Globus pallidus (tissue), 1 donor: ENCODE measurements at places on chromosomes 2 and 18.

DNA sequence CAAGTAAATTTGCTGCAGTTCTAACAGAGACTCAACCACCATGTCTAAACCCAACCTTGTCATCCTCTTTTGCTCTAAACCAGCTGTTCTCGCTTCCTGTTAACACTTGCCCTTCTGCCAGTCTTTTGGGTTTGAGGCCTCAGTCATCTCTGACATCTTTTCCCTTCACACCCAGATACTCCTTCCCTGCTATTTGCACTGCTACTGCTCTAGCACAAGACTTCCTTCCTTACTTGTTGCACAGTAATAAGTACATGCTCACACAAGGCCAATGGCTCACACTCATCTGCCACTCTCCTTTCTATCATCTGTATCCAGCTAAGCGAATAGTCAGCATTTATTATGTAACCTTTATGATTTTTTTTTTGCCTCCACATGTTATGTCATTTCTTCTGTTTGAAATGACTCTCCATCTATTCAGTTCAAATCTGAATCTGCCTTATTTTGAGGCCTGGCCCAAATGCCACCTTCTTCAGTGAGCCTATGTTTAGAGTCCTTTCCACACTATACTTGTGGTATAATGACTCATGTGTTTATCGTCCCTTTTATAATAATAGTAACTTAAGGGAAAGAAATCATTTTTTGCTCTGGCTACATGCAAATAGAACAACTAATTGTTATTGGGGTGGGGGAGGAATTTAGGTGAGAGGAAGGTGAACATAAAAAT is 22.5 kb upstream of the CDKL4 start:
- DNase-seq, result no peak

DNA sequence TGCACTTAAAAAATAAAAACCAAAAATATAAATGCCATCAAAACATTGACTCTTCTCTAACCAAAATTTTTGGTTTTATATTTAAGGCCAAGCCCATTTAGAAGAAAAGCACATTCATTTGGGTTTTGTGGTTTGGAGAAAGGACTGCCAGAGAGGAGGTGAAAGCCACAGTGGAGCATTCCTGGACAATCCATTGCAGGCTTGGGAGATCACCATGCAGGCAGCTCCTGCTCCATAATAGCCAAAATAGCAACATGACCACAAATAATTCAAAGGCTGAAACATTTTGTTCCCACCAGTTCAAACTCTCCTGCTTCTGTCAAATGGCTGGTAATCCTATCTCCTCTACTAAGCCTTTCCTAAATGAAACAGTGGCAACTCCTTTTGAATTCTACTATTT is 73.5 kb downstream of the GALNT3 start:
- DNase-seq, result no peak

GRCh38 chr18:36628435-36629137 is 200.2 kb downstream of the TPGS2 start:
- DNase-seq, result no peak

DNA sequence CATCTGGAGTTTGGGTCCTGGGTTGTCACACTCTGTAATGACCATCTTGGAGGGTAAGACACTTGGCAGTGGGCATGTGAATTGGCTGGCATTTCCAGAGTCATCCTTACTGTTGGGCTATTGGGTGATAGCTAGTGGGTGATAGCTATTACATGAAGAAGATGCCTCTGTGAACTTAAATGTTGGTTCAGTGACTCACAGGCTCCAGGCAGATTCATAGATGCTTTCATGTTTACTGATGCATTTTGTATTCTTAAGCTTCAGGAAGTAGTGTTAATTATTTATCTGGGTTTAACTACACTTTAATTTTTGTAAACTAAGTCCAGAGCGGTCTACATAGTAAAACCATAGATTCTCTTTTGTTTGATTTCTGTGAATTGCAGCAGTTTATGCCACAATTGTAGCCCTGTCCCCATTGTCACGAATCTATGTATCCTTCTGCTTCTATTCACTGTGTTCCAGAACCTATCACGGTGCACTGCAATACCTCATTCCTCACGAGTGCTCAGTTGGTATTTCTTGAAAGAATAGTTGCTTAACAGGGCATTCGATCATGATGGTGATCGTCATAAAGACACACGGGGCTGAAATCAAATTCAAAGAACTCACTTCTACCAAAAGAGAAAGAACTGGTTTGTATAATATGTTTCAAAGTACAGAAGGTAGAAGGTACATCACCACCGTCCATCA is 79.7 kb downstream of the GBX2 start:
- DNase-seq, result no peak

DNA sequence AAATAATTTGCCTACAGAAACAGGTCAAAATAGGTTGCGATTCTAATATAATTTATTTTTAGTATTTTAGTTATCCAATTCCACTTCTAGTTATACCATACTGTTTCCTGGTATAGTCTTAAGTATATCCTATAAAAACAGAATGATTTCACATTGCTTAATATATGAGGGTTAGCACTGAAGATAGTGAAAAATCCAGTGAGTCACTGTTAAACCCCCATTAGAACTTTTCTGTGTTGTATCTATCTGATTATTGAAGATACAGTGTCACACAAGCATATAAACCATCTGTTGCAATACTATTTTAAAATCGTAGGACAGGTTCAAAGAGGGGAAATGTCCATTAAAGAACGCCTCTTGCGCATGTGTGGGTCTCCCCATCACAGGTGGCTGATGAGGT is 110.0 kb downstream of the FEZ2 start:
- no peak for DNase-seq

GRCh38 chr2:162266460-162266760 is 23.2 kb upstream of the FAP start:
- DNase-seq, result no peak

DNA sequence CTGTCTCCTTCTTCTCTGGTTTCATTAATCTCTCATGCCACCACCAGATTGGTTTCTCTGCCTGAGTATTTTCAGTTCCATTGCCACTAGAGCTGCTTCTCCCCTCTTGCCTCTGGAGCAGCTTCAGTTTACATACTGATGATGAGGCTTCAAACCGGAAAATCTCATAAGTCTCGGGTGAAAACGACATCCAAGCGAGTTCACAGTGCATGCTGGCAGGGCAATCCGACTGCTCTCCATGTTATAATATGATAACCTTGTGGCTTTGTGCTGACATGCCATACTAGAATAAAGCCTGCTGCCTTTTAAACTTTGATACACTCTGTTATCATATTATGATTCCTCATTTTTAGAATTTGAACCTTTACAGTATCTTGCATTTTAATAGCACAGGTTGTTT is 153.5 kb downstream of the PRPF40A start:
- DNase-seq, result no peak

GRCh38 chr18:658001-658946 is 821 bp downstream of the TYMS start:
- DNase-seq, result peak; percentile 92

DNA sequence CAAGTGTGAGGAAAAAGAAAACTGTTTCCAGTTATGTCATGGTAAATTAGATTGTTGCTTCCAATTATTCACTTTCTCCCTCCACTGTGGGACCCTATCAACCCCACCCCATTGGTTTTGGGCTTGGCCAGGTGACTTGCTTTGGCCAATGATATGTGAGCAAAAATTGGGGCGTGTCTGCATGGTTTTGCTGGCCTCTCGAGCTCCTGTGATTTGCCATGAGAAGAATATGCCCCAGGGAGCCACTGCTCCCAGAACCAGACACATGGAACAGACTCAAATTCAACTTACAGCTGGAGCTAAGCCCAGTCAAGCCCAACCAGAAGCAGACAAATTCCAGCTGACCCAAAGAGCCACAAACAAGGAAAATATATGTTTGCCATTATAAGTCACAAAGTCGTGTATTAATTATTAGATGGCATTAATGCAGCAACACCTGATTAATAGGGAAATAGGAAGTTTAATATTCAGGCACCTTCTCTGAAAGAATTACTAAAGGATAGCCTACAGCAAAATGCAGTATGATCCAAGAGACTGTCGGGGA is 248.9 kb downstream of the ANAPC1 start:
- no peak for DNase-seq

DNA sequence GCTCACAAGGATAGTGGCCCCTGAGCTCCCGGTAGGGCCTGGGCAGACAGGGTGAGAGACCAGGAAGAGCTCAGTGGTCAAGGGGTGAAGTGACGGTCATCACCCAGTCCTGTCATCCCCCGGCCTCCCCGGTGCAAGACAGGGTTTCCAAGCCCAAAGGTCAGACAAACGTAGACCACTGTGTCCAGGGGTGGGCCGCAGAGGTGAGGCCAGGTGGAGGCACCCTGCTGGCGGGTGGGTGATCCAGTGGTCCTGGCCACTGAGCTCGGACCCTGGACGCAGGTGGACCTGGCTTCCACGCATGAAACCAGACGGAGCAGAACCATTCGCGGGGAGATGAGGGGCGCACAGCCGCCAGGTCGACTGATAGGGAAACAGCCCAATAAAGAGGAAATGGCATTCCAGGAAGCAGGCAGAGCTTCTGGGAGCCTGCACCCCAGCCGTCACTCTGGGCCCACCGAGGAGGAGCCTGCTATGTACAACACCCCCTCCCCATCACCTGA is 14.4 kb upstream of the SNED1 start:
- DNase-seq, result no peak

DNA sequence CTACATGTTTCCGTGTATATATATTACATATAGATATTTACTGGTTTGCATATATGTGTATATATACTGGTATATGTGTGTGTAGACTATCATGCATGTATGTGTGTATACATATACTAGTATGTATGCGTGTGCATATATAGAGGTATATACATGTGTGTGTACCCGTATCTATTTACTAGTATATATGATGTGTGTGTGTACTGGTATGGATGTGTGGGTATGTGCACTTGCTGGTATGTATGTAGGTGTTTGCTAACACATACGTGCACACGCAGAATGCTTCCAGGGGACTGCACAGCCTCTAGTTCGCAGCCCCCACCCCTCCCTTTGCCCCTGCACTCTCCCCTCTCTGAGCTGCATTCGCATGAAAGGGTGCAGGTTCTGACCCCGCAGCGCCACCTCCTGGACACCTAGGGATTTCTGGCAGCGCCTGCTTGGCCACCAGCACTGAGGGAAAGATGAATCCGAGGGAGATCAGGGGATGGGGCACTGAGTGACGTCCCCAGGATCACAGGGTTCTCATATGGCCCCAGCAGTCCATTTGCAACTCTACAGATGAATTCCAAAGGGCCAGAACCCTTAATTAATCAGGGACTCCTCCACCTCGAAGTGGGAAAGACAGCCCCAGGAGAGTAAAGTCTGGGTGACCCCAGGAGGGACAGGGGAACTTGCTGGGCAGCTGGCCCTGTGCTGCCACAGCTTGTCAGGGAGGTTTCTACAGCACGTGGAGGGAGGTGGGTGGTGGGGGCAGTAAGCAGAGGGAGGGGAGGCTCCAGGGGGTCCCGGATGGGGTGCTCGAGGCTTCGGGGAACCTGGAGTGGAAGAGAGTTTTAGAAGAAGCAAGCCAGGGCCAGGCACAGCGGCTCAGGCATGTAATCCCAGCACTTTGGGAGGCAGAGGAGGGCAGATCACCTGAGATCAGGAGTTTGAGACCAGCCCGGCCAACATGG is 66.8 kb upstream of the ASAP2 start:
- DNase-seq, result peak; percentile 53

DNA sequence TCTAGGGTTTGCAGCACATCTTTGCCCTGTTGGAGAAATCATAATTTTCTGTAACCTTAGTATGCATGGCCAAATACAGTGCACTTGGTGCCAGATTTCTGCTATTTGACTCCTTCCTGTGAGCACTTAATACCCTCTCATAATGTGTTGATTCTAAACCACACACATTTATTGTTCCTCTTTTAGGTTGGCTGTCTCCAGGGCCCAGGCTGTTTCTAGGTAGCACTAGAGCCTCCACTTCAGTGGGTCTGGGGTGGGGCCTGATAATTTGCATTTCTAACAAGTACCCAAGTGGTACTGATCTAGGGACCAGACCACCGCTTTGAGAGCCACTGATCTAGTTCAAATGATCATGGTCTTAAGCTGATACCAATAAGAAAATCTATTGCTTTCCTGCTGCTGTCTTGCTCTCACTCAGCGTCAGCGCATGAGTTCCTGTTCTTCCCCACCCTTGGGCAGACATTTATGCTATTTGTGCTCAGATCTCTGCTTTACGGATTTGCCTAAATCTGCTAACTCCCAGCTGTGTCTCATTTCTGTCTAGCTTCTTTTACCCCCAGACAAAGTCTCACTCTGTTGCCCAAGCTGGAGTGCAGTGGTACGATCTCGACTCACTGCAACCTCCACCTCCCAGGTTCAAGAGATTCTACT is 7.4 kb downstream of the PTRHD1 start:
- DNase-seq, result no peak

GRCh38 chr2:37295469-37296073 is 29.1 kb downstream of the PRKD3 start:
- no peak for DNase-seq

DNA sequence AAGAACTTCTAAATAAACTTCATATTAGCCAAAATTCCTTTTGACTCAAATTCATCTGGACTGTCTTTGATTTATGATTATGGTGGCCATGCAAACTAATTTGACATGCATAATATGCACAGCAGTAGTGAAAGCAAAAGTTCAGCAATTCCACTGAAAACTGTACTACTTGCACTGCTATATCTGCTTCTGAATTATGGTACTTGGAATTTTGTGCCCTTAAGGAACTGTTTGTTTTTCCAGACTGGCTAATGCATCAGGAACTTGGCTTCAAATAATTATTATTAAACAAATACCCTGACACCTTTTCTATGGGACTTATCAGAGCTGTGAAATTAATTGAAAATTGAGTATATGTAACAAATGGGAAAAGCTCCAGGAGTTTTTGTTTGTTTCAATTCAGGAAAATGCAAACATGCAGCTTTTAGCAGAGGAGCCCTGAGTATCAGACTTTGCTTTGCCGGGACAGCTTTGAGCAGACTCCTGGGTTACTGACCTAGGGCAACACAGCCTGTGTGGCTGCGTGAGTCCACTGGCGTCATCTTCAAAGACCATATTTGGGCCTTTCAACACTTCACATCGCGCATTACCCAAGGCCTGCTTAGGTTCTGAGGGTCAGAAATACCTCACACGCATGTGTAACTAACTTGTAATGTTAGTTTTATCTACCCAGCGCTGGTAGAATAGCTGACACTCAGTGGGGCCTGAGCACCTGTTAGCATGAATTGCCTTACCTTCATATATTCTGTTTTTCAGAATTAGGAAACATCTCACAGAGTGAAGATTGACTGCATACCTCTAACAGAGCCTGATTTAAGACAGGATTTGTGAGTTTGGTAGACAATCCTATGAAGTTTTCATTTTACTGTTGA is 35.4 kb downstream of the CFAP221 start:
- DNase-seq, result no peak

DNA sequence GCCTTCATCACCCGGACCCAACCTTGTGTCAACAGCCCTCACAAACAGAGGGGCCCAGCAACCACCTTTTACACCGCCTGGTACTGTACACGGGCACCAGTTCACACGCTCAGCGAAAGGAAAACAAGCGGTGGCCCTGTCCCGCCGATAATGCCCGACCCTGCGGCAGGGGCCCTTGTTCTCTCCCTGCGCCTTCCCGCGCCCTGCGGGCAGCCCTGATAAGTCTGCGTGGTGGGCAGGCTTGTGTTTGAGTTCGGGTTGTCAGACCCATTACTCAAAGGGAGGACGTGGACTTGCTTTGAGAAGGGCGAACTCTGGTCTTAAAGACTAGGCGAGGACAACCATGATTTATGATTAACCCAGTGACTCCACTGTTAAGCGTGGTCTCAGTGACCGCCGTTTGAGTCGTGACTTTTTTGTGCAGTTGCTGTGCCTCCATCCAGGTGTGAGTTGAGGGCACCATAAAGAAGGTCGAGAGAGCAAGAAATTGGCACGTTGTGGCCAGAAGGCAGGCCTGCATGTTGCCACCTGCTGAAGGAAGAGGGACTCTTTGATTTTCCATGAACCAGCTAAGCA is 167.4 kb upstream of the GATA6 start:
- DNase-seq, result no peak

- DNase-seq, result no peak
These were observed 127.0 kb upstream of the KLHL14 start for GRCh38 chr18:32899819-32900218.
